ENCODE measurements at places on chromosomes 2 and 18.

- DNase-seq, result no peak
Measured at GRCh38 chr2:120932881-120933280, 197.2 kb downstream of the GLI2 start.

- DNase-seq, result no peak
Measured at GRCh38 chr18:75879196-75879595, 451.7 kb upstream of the SMIM21 start.

GRCh38 chr2:74033375-74033774 is 48.7 kb downstream of the TET3 start:
- DNase-seq, result no peak

GRCh38 chr2:215332872-215333595 is 21.2 kb downstream of the ATIC start:
- peak; percentile 95 for DNase-seq

DNA sequence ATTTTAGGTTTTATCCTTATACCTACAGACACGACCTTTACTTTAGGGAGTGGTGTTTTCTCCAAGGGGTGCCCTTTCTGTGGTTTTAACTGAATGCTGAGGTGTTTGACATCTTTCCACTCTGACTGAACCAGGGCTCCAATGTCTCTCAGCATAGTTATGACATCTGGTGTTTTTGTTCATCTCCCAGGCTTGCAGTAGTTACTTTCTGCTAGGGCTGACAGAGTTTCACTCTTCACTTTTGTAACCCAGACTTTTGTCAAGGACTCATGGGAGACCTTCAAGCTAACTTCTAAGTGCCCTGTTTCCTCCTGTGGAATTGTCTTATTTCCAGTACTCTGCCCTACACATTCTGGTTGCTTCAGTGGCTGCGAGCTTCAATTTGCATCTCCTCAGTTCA is 103.1 kb downstream of the CCDC85A start:
- DNase-seq, result no peak

GRCh38 chr2:121427187-121427689 is 103.4 kb upstream of the RNU4ATAC start:
- DNase-seq, result no peak

GRCh38 chr2:83944191-83944590 is 514.9 kb downstream of the SUCLG1 start:
- DNase-seq, result no peak
